ENCODE measurements at places on chromosomes 1 and 21. TPM values are rescaled to one million over a fixed set of nuclear protein-coding genes. Genes with fewer than 3 reads are reported as not detected.

CCDC181 gene
- 1.1 TPM for total RNA-seq

IQGAP3 gene
- 0.28 TPM for total RNA-seq

FAM167B gene
- 1.8 TPM for total RNA-seq

TMEM81 gene
- 1.6 TPM for total RNA-seq

MIXL1 gene
- not detected for total RNA-seq

COL16A1 gene
- total RNA-seq, result 21.1 TPM

CDCA8 gene
- total RNA-seq, result 0.28 TPM

NFIA gene
- 81.0 TPM for total RNA-seq

HAO2 gene
- total RNA-seq, result not detected

Measured in omental fat pad (tissue), 4 donors.